ENCODE measurements at places on chromosomes 1 and 21. TPM values are rescaled to one million over a fixed set of nuclear protein-coding genes. Genes with fewer than 3 reads are reported as not detected.

The BATF3 gene
- total RNA-seq = not detected

The DYRK3 gene
- 22.7 TPM for total RNA-seq

The PADI2 gene
- total RNA-seq = 1.4 TPM

The SMPDL3B gene
- 3.9 TPM for total RNA-seq

The SLC30A10 gene
- 0.09 TPM for total RNA-seq

- DNase-seq = no peak
- H3K4me3 ChIP-seq = no peak overlapping the region
- H3K27ac ChIP-seq = no peak overlapping the region
- no peaks in the 10 kb centered on the region for H3K36me3 ChIP-seq
These were observed 294.5 kb upstream of the GREM2 start for GRCh38 chr1:240906477-240906876.

DNA sequence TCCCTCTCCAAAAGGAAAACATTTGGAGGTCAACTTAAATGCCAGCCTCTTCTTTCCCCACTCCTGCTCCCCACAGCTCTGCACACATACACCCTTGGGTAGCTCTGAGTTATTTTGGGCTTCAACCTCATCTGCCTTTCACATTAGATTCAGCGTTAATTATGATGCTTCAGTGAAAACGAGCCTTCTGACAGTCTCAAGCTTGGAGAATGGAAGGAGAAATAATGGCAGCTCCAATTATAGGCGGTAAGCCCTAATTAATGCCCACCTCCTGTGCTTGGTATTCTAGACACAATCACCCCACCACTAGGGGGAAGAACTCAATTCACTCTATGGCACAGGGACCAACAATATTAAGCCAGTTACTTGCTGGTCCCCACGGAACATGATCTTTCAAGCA, 397.9 kb downstream of the BRINP2 start:
- no peaks in the 10 kb centered on the region for H3K36me3 ChIP-seq
- no peak overlapping the region for H3K4me3 ChIP-seq
- peak; percentile 65 for DNase-seq

GRCh38 chr1:180949616-180950000, 36.9 kb downstream of the KIAA1614 start:
- DNase-seq = no peak
- no peak overlapping the region for H3K27ac ChIP-seq
- H3K27me3 ChIP-seq = no peaks in the 10 kb centered on the region

GRCh38 chr1:191453487-191453886, 704.8 kb upstream of the RGS18 start:
- DNase-seq = no peak
- H3K4me1 ChIP-seq = no peaks in the 10 kb centered on the region
- H3K27me3 ChIP-seq = no peaks in the 10 kb centered on the region
- H3K27ac ChIP-seq = no peak overlapping the region

GRCh38 chr1:244180256-244180655, 129.2 kb downstream of the ZBTB18 start:
- H3K36me3 ChIP-seq = no peaks in the 10 kb centered on the region
- no peak overlapping the region for H3K27ac ChIP-seq
- no peak for DNase-seq
- peaks cover 6% of the 10 kb centered on the region for H3K4me1 ChIP-seq
- no peak overlapping the region for H3K4me3 ChIP-seq

GRCh38 chr1:209172286-209172685, 411.2 kb upstream of the CAMK1G start:
- H3K36me3 ChIP-seq = no peaks in the 10 kb centered on the region
- DNase-seq = no peak
- no peaks in the 10 kb centered on the region for H3K27me3 ChIP-seq
- H3K27ac ChIP-seq = no peak overlapping the region
- H3K4me1 ChIP-seq = no peaks in the 10 kb centered on the region

All from neural progenitor cell (in vitro differentiated cells).